Neural crest cell (in vitro differentiated cells): ENCODE measurements at places on chromosomes 12 and 14. TPM values are rescaled to one million over a fixed set of nuclear protein-coding genes. Genes with fewer than 3 reads are reported as not detected.

- DNase-seq: no peak
These were observed 1.0 kb downstream of the NUAK1 start for GRCh38 chr12:106137530-106138356.

DNA sequence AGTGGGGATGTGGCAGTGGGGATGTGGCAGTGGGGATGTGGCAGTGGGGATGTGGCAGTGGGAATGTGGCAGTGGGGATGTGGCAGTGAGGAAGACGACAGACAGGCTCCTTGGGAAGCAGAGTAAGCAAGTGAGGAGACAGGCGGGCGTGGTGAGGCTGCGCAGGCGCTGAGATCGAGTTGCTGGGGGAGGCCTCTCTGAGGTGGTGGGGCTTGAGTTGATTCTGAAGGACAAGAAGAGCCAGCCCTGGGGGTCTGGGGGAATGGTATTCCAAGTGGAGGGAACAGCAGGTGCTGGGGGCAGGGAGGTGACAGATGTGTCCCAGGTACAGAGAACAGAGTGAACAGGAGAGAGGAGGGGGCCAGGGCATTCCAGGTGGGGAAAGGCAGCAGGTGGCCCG is 33.8 kb upstream of the TSPAN9 start:
- no peak for DNase-seq

DNA sequence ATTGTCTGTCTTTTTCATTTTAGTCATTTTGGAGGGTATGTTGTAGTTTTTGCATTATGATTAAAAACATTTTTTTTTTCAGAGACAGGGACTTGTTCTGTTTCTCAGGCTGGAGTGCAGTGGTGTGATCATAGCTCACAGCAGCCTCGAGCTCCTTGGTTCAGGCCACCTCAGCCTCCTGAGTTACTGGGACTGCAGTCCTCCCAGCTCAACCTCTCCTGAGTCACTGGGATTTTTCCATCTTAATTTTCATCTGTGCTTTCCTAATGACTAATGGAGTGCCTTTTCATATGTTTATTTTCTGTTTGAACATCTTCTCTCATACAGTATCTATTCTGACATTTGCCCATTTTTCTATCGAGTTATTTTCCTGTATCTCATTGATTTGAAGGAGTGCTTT is 52.6 kb downstream of the DYRK2 start:
- no peak for DNase-seq

- no peak for DNase-seq
These were observed 68.6 kb upstream of the SYT1 start for GRCh38 chr12:78795934-78796445.

DNA sequence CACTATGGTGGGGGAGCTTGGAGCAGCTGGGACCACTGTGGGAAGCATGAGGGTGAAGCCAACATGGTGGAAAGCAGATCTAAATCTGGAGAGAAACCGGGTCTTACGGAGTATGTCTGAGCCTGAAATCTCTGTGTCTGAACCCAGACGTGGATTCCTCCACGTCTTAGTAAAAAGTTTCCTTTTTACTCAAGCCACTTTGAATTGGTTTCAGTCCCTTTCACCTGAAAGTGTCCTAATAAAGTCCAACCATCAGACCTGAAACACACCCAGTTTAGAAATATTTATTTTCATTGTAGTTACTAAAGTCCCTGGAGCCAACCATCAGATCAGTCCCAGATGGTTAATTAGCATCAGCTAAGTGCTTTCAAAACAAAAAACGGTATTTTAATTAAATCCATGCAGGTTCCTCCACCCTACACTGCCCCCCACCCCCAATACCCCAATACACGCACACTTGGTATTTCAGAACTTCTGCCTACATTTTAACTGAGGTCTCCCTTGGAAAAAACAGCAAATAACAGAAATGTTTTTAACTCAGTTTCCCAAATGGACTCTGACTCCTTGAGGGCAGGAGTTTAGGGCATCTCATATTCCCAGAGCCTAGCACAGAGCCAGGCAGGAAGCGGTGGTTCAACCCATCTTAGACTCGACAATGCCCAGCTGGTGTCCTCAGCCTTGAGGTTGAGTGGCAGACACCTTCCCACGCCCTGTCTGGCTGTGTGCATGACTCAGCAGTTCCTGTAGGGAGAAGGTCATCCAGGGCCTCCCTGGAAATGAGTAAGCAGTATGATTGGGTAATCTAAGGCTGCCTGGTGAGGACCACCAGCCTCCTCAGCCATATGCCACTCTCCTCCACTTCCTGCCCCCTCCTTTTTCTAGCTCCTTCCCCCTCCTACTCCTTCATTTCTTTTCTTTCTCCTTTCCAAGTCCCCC is 175.8 kb downstream of the TTC8 start:
- DNase-seq: no peak

GRCh38 chr14:51716610-51717009 is 64.9 kb downstream of the FRMD6 start:
- no peak for DNase-seq

DNA sequence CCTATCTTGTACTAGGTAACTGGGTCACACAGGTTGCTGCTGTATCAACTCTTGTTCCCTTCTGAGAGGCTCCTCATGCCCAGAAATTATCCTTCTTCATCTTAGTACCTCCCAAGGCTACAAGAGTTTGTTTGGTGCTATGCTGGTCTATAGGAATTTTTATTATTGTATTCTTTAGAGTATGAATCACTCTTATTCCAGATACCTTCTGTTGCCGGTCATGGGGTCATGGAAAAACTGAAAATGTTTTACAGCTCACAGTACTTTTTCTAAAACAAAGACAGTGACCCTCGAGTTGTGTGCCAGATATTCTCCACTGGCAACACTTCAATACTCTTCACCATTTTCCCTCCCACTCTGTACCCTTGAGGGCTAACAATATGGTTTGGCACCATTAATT is 1598.0 kb upstream of the TMEM132C start:
- DNase-seq: no peak

GRCh38 chr12:30417697-30418231 is 277.9 kb downstream of the IPO8 start:
- no peak for DNase-seq

DNA sequence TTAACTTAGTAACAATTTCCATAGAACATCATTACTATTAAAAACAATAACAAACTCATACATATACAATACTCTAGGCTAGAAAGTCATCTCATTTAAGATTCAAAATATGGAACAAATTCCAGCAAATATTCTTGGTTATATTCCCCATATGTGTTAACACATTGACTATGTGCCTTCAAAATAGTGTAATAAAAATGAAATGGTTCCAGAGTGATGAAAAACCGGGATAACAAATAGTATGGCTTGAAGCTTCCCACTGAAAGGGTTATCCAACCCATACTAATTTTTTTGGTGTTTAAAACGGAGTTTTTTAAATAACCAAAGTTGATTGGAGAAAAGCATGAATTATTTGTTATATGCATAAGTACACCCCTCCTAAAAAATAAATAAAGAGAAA is 5.3 kb downstream of the LRIG3 start:
- DNase-seq: no peak

- no peak for DNase-seq
These were observed 47.9 kb downstream of the FBXW8 start for GRCh38 chr12:116958402-116959197.

DNA sequence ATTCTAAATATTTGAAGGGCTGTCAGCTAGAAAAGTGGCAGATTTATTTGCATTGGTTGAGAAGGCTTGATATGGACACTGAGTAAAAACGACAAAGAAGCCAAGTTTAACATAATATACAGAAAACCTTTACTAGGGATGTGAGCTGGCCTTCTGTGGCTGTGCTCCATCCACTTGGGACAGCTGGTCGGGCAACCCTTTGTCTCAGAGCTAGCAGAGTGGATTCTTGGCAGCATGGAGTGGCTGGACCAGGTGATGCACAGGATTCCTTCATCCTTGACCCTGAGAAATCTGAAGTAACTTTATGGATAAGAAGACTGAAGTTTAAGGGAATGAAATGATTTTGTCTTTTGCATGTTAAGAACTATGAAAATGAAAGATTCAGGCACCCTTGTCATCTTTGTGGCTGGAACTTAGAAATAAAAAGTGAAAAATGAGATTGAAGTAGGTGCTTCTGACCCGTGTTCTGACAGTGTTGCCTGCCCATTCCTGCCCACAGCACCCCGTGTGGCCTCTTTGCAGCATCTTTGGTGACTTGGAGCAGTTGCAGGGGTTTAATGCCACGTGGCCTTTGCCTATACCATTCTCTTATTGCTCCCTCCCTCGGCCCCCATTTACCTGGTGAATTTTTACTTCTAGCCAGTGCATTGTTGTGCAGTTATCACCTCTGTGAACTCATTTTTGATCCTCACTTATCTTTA is 32.6 kb downstream of the PELI2 start:
- no peak for DNase-seq

DNA sequence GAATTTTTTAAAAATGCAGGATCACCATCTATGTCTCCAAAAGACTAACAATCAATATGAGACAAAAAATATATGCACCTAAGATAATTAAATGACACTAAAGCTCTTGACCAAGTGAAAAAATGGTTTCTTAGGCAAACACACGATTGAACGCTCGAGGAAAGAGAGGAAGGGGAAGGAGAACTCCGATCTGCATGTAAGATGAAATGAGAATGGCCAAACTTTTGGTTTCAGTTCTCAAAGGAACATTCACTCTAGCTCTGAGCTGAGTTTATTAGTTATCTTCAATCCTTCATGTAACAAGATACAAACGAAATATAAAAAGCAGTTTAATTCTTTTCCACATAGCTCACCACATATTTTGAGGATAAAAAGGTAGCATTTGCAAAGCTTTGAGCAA is 2.8 kb downstream of the DYRK4 start:
- DNase-seq: no peak

DNA sequence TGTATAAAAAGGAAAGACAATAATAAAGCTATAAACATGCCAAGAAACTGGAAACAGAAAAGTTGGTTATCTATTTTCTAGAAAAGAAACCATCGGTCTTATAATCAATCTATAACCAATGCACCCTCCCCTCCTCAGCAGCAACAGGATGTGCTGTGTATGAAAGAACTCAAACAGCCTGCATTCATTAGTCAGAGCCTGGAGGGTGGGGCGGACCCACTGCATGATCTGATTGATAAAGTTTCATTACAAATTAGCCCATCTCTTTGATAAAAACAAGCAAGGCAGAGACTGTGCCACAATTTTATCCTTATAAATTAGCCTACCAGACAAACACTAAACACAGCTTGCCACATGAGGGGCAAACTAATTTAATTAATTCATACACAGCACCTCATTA is 448.1 kb downstream of the BCAT1 start:
- DNase-seq: no peak

- no peak for DNase-seq
These were observed 250.4 kb downstream of the CHST11 start for GRCh38 chr12:104707194-104707593.

DNA sequence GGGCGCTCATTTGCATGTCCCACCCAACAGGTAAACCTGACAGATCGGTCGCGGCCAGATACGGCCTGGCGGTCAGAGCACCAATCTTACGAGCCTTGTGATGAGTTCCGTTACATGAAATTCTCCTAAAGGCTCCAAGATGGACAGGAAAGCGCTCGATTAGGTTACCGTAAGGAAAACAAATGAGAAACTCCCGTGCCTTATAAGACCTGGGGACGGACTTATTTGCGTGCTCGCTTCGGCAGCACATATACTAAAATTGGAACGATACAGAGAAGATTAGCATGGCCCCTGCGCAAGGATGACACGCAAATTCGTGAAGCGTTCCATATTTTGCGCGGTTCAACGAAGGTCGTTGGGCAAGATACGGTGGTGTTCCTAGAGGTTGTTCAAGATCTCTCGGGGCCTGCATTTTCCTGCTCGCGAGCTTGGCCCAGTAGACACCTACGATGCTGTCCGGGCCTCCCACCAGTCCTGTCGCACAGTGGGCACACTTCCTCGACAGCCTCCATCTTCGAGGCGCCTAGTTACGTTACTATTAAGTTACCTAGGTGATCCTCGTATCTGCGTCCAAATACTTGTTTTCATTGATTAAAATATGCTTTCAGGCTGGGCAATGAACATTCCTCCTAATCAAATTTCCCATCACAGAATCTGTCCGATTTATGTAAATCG is at the start of gene RNU6-7:
RNU6-7 (plus strand) TSS at position 230 of the 675 bp plus-strand sequence.
- DNase-seq: no peak

DNA sequence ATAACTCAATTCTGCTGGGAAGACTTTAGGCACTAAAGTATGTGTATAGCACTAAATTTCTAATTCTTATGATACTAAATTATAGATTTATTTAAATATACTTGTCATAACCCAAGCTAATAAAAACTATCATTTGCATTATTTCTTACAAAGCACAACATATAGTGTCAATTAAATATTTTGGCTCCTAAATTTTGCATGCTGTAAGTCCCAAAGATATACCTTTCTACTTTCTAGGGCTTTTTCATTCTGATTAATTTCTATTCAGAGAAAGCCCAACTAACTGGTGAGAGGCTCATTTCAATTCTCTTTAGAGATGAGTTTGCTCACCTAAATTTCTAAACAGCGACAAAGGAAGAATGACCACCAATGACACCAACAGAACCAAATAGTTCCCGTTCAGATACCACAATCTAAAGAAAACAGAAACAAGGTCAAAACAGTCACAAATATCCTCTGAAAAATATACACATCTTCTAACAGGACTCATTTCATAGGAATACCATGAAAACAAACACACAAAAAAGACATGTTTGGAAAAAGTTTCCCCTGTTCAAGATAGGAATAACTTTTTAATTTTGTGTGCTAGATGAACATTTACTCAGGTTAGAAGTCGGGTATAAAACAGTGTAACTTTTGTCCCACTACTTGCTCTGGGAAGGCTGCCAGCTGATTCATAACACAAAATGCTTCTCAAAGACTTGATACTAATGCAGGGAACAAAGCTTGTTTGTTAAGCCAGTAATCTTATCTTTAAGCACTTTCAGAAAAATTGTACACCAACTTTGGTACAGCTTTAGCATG is 7.6 kb downstream of the SLC38A2 start:
- DNase-seq: no peak

GRCh38 chr12:90939382-90939781 is 15.6 kb downstream of the CCER1 start:
- no peak for DNase-seq

DNA sequence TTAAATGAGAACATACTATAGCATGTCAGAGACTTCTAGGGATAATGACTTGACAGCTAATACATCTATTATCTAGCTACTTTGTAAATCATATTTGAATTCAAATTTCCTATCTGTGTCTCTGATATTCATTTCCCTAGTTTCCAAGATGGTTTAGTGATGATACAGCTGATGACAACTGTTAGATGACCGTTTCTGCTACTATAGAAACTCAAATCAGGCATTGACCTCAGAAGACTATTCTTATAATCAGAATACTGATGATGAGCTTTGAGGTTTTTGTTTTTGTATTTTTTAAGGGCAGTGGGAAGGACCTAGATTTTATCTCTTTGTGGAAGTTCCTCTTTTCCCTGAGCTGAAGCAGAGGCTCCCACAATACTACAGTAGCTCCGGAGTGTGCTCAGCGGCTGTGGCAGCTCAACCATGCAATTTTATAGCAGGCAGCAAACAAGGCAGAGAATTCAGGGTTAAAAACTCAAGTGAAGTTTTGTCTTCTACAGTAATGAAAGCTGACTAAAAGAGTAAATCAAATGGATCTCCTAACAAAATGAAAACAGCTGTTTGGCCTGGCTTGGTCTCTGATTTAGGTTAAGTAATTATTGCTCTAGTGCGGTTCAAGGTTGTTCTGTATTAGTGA is 145.1 kb downstream of the SLC25A21 start:
- no peak for DNase-seq

- DNase-seq: no peak
These were observed 10.6 kb downstream of the FOXA1 start for GRCh38 chr14:37584211-37585100.

IFNG-AS1 gene
- not detected in 2 replicates for total RNA-seq

TIGAR gene
- total RNA-seq: 15.4 and 18.1 TPM in 2 replicates

CIROP gene
- total RNA-seq: not detected in 2 replicates
